ENCODE measurements at places on chromosomes 4 and X.

- DNase-seq, result no peak
Measured at GRCh38 chr4:26020083-26020668, 106.2 kb downstream of the SMIM20 start.

GRCh38 chr4:83569987-83570386 is 34.1 kb downstream of the GPAT3 start:
- no peak for DNase-seq

GRCh38 chr4:188370777-188371176 is 231.5 kb downstream of the TRIML1 start:
- DNase-seq, result no peak

DNA sequence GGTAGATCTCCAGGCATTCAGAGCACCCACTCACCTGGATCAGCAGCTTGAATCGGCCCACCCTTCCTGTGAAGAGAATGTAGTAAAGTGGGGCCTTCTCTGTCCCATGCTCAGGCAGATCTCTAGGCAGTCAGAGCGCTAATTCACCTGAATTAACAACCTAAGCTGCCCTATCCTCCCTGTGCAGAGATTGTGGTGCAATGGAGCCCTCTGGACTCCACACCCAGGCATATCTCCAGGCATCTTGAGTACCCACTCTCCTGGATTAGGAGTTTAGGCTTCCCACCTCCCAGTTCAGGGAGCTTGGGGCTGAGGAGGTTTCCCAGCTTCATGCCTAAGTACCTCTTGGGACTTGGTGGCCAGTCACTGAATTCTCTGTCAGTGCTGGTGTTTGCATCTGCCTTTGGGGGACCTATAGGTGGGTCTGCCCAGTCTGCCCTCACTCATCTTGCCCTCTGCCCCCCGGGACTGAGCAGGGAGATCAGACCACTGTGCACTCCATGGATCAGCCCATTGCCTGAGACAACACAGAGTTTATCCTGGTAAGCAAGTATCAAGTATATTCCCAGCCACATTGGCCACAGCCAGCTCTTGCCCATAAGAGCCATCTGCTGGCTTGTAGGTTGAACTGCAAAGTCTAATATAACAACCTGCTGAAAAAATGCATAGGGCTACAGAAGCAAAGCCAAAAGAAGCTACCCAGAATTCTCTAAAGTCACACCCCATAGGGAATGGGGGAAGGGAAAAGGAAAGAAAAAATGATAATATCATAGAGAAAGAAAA is 372.9 kb downstream of the KLHL13 start:
- DNase-seq, result no peak

- no peak for DNase-seq
Measured at GRCh38 chrX:79259073-79259689, 108.0 kb downstream of the ITM2A start.
